ENCODE measurements at places on chromosomes 3 and 15.

GRCh38 chr3:32200992-32201758, 37.3 kb upstream of the CMTM8 start:
- DNase-seq = no peak

GRCh38 chr15:66879531-66880368, 177.7 kb downstream of the SMAD6 start:
- DNase-seq = no peak

DNA sequence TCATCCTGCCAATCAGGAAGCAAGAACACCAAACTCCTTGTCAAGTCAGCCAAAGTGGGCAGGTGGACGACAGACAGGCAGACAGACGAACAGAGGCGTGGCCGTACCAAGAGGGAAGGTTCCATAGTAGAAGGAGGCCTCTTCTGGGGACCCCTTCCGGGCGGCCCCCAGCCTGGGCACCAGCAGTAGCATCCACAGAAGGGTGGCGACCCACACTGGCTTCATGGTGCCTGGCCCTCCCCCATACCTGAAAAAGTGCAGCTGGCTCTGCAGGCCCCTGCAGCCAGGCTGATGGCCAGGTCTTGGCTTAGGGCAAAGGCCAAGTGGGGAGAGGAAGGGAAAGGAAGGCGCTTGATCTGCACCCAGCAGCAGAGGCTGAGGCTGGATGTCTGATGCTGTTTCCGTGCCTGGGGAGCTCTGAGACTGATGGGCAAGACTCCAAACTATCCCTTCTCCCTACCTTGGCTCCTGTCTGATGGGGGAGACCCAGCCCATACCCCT, 607 bp downstream of the LCTL start:
- DNase-seq = no peak

- no peak for DNase-seq
These were observed 29.7 kb downstream of the CRYGS start for GRCh38 chr3:186514296-186515002.

DNA sequence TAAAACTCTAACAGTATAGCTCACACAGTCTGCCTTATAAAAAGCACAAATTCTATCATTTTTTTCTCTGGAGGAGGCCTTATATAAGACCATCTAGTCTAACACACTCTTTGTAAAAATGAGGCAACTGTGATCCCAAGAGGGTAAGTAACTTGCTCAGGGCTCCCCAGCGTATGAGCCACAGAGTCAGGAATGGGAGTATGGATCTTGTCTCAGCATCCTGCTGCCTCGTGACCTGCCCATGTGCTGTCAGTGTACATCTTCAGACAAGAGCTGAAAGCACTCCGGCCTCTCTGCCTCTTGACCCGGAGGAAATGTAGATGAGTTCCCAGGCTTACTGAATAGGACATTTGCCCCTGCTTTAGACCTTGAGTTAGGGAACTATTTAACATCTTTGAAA, 28.4 kb upstream of the MEF2A start:
- no peak for DNase-seq

DNA sequence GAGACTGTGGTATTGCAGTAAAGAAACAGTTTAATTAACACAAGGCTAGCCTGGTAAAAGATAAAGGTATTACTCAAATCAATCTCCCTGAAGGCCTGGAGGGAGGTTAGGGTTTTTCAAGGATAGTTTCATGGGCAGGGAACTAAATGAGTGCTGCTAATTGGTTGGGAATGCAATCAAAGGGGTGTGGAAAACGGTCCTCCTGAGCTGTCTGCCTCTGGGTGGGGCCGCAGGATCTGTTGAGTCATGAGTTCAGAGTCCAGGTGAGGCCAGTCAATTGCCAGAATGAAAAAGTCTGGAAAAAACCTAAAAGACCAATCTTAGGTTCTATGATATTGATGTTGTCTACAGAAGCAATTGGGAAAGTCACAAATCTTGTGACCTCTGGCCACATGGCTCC, 293.2 kb downstream of the MCTP2 start:
- DNase-seq = no peak

DNA sequence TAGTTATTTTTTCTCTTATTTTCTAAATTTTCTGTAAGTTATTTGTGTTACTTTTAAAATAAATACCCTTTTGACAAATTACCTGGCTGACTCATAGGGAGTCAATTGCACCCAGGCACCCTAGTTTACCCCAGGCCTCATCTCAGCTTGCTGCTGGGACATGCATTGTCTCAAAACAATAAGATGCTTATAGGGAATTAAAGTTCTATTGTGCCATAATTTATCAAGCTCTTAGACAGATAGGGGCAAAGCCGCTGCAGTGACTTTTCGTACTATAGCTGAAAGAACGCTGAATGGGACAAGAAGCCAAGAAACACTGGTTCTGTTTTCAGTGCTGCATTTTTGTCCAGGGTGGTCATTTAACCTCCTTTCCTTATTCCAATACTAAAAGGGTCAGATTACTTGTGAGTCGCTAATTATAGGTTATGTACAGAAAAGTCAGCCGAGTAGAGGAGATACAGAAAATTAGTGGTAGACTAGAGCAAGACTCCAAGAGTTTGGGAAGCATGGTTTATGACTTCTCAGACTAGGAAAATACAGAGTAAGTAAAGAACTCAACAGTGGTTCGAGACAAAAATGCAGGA, 50.3 kb downstream of the EXD1 start:
- no peak for DNase-seq

DNA sequence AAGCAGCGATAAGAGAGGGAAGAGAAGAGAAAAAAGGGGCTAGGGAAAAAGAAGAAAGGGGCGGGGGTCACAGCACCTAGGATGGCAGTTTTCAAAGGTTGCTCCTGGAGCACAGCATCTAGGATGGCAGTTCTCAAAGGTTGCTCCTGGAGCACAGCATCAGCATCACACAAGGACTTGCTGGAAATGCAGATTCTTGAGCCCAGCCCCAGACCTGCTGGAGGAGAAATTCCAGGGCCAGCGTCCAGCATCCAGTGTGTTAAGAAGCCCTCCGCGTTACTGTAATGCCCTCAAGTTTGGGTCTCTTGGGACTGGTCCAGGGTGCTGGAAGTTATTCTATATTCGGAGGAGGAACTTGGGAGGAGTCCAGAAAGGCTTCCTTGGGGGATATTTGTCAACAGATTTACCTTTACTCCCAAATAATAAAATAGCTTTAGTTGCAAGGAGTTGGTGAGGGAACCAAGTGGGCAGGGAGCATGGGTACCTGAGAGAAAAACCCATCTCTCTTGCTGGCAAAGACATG, 519.4 kb downstream of the SHQ1 start:
- DNase-seq = no peak

- no peak for DNase-seq
These were observed 576.2 kb upstream of the KCNMB2 start for GRCh38 chr3:177960014-177960413.

GRCh38 chr3:155805204-155805801, 775 bp downstream of the C3orf33 start:
- DNase-seq = peak; percentile 35

GRCh38 chr15:29064290-29064689, 178.5 kb downstream of the APBA2 start:
- DNase-seq = no peak

DNA sequence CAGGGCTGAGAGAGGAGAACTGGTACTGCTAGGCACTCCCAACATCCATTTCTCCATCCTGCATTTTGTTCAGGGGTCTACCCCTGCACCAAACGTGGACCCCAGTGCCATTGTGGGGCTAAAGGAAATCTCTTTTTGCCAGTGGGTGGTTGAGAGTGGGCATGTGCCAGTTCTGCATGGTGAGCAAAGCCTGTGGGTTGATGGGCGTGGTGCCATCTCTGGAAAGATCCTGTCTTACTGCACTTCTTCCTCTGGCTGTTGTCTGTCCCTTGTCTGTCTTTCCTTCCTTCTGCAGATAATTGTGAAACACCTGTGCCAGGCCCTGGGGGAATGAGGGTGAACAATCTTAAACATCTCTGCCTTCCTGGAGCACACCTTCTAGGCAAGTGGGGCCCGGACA, 1.4 kb upstream of the RARRES1 start:
- no peak for DNase-seq

DNA sequence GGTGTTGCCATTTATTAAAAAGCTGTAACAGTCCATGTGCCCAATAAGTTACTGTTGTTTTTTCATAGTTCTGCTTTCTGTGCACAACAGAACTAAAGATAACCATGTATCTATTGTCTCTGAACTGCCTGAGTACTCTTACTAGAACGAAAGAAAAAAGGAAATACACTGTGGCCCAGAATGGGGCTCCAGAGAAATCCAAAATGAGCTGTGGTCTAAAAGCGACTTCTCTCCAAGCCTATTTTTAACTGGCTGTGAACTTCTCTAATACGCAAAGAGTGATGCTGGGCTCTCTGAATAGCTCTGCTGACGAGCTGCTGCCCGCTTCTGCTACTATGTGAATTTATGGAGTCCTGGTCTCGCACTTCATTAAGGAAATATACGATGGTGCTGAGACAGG, 56.2 kb upstream of the LPP start:
- no peak for DNase-seq

DNA sequence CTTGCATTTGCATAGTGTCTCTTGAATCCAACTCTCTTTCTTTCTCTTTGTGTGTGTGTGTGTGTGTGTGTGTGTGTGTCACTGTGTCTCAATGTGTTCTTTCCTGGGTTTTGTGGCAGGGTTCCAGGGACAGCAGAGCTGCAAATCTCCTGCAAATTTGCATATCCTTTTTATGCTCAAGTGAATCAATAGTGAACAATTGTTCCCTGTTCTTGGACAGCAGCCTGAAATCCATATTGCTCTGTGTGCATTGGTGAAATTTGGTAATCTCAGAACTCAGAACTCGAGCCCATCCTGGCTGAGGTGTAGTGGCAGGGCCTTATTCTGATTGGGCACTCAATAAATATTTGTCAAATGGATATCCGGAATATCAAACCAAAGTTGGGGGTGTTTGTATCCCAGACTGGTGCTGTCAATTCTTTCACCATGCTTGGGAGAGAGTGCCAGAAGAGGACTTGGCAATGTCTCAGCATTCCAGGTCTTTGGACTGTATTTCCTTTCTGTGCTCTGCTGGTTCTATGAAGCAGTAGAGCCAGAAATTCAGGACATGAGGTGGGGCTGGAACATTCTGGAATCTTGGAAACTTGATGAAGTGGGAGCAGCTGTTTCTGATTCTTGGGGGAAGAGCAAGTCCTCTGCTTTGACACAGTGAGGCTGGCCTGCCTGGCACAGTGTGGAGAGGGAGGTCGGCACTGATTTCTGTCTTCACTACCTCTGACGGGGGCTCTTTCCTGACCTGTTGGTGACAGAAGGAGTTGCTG, 380.6 kb upstream of the C2CD4B start:
- no peak for DNase-seq
